ENCODE measurements at places on chromosomes 1 and 21. TPM values are rescaled to one million over a fixed set of nuclear protein-coding genes. Genes with fewer than 3 reads are reported as not detected.
A peak's percentile ranks its signal among the peaks of the same experiment; 100 is the strongest.

The C1orf226 gene
- 2.3 TPM for total RNA-seq

DNA sequence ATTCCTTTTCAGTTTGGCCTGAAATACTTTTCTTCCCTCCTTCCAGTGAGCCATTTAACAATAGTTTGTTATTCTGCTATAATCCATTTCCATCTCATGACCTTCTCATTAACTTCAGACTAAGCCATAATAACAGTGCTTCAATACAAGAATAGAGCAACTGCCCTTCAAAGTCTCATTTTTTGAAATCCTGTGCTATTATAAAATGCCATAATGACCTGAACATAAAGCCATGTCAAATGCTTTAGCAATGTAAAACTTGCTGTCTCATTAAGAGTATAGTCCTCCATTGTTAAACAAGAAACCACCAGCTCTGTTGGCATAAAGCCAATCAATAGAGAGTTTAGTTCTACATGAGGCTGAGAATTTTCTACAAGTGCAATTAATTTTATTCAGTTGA lies 9.6 kb upstream of the PIGK start:
- DNase-seq, result no peak

- DNase-seq, result no peak
Measured at GRCh38 chr1:192609110-192610079, 26.6 kb upstream of the RGS13 start.

The CPT2 gene
- 20.6 TPM for total RNA-seq

The KRTAP7-1 gene
- total RNA-seq, result not detected

DNA sequence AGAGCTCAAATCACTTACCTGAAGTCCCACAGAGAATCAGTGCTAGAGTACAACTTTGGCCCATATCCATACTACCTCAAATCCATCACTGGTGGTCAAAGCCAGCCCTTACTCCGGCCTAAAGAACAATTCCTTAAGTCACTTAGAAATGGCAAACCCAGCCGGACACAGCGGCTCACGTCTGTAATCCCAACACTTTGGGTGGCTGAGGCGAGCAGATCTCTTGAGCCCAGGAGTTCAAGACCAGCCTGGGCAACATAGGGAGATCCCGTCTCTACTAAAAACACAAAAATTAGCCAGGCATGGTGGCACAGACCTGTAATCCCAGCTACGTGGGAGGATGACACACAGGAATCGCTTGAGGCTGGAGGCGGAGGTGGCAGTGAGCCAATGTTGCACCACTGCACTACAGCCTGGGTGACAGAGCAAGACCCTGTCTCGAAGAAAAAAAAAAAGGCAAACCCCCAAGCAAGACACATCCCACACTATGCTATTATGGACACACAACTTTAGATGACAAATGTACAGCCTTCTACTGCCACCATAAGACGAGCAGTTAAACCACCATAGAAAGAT lies 24.0 kb downstream of the NPHP4 start:
- no peak for DNase-seq

The ALX3 gene
- total RNA-seq, result not detected

- no peak for DNase-seq
Measured at GRCh38 chr1:36420409-36420808, 22.7 kb upstream of the LSM10 start.

DNA sequence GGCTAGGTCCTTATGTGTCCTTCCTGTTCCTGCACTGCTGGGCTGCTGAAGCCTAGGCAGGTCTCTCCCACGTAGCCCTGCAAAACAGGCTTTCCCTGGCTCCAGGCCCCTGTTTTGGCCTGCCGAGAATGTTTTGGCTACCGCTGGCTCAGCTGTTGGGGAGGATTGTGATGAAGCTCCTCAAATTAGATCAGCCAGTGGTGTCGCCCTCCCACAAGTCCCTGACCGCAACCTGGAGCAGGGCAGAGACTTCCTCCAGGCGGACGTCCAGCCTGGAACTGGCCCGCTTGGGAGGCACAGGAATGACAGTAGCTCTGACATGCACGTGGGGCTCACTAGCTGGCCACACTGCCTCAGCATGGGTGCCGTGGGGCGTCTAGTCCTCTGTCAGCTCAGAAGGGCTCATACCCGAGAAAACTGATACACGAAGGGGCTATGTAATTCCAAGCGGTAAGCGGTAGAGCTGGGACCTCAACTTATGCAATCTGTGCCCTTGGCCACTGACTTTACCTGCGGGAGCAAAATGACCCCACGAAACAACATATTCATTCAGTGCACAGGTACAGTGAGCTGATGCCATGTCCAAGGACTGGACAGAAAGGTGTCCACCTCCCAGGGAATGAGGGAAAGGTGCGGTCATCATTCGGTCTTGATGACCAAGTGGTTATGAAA lies 26.6 kb downstream of the DHRS3 start:
- peak; percentile 65 for DNase-seq

- DNase-seq, result no peak
Measured at GRCh38 chr1:40919475-40920011, 57.4 kb upstream of the CITED4 start.

The F13B gene
- total RNA-seq, result not detected

DNA sequence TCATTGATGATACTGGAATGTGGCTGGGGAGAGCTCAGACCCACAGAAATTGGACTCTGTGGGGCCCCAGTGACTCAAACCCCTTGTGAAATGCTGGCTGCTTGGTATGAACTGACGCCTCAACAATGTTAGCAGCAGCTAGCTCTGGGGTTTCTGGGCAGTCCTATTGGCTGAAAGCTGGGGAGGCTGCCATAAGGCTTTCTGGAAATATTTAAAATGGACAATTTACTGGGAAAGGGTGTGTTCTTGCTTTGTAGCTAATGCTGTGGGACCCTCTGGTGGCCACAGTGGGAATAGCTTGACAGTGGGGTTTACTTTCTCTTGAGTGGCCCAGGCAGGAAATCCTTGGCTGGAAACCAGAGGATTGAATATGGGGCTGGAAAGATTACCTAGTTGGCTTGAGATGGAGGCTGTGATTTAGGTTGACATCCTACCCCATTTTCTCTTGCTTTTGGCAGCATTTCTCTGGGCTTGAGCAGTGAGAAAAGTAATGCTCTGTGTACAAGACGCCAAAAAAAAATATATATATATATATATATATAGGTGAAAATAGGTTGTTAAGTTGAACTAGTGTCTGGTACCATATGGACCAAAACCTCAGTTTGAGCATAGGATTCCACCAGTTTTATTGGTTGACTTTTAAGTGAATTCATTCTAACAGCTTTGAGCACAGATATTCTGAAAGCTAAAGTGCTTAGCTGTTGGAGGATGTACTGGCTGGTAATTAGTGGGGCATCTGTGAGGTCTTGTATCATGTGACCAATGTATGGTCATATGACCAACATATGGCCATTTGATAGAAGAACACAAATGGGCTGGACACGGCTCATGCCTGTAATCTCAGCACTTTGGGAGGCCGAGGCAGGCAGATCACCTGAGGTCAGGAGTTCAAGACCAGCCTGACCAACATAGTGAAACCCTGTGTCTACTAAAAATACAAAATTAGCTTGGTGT lies 8.2 kb upstream of the S100A10 start:
- peak; percentile 94 for DNase-seq

All from tongue (tissue), 3 donors.